Hematopoietic multipotent progenitor cell treated with erythropoietin and hydrocortisone succinate and interleukin-3 and kit ligand, for 6 days (in vitro differentiated cells): ENCODE measurements at places on chromosomes 2 and 18.

DNA sequence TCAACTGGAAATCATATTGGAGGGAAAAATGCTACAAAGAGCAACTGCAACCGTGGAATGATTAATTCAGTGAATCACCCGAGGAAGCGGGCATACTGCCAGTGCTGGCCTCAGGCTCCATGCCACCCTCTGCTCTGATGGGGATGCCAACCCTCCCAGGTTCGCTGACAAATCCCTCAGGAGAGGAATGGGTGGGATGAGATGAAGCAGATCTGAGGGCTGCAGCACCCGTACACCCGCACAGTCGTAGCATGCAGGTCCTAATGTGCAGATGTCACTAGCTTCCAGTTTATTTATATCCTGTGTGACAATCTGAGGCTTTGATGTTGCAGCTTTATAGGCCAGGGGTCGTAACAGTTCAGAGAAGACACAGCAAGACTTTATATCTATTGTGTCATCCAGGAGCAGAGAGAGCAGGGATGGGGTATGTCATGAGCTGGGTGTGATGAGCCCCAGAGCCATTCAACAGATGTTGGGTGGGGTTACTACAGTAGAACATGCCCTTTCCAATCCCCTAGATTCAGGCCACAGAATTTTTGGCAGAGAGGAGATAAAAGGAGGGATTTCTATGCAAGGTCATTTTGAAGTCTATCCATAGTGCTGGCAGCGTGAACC lies 44.6 kb downstream of the DPP4 start:
- DNase-seq = no peak

DNA sequence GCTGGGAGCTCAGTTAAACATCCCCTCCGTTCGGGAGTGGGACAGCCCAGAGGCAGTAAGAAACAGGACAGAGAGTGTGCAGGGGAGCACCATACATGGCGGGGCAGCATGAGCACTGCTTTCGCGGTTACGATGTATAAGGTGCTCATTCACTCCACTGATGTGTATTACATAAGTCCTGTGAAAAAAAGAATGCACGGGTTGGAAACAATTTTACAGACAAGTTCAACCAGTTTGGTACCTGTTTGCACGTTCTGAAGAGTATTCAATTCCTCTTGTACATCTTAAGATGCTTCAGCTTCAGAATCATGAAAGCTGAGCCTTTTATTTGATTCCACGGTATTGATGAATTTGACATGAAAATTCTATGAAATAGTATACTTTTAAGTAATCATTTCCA lies 97.8 kb upstream of the NETO1 start:
- no peak for DNase-seq

DNA sequence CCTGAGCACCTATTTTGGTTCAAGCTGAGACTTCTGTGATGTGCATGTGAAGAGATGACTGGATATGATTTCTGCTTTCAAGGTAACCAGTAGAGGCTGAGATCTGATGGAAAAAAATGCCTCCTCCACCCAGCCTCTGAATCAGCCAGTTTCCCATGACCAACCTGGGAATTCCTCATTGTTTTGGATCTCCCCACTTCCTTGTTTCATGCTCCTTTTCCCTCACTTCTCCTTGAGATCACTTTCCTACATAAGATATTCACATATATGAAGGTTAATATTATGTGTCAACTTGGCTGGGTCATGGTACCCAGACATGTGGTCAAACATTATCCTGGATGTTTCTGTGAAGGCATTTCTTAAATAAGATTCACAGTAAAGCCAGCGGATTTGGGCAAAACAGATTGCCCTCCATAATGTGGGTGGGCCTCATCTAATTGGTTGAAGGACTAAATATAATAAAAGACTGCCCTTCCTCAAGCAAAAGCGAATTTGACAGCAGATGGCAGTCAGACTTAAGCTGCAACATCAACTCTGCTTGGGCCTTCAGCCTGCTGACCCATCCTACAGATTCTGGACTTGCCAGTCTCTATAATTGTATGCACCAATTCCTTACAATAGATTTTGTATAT lies 379.4 kb downstream of the TNS1 start:
- DNase-seq = no peak

GRCh38 chr2:18971628-18972027 lies 382.3 kb upstream of the NT5C1B start:
- DNase-seq = no peak

DNA sequence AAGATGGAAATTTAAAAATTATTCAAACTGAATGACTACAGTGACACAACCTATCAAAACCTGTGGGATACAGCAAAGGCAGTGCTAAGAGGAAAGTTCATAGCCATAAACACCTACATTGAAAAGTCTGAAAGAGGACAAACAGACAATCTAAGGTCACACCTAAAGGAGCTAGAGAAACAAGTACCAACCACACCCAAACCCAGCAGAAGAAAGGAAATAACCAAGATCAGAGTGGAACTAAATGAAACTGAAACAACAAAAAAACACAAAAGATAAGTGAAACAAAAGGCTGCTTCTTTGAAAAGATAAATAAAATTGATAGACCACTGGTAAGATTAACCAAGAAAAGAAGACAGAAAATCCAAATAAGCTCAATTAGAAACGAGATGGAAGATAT lies 247.2 kb upstream of the ZNF804A start:
- DNase-seq = no peak

DNA sequence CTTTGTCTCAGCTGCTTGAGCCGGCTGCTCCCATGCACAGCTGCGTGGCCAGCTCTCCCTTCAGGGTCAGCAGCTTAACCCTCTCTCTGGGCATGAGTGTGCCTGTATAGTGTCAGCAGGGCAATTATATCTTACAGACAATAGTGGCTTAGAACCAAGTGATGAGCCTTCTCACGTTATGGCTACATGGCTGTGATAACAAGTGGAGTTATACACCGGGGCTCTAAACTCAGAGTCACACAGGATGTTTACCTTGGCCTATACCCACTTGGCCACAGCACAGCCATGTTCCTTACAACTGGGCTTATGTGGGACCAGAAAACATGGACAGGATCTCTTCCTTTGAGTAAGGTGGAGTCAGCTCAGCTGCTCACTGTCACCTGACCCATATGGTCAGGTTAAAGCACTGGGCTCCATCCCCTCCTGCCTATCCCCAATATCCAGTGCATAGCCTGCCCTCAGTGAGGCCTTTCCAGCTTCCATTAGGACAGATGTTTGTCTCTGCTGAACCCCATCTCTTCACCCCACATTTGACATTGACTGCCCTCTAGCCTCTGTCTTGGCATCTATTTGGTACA lies 294.2 kb upstream of the NCKAP5 start:
- DNase-seq = no peak

DNA sequence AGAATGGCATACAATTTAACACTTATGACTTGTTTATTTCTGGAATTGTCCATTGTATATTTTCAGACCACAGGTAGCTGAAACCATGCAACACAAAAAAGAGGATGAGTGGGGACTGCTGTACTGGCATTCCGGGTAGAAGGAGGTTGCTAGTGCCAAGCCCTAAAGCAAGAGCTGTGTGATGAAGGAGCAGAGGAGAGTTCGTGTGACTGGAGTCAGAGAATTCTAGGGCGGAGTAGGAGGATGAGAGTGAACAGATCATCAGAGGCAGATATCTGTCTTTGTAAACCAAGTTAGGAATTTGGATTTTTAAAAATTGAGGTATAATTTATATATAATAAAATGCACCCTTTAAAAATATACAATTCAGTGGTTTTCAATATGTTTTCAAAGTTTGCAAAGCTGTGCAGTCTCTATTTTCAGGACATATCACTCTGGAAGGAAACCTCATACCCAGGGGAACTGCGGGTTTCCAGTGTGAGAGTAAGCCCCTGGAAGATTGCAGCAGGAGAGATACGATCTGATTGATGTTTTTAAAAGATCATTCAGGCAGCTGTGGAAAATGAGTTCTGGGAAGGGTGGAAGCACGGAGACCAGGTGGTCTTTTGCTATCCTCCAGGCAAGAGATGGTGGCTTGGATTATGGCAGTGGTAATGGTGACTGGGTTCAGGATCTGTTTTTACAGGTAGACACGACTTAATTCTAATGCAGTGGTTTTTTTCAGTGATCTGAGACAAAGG lies 36.4 kb downstream of the TAF1B start:
- no peak for DNase-seq

DNA sequence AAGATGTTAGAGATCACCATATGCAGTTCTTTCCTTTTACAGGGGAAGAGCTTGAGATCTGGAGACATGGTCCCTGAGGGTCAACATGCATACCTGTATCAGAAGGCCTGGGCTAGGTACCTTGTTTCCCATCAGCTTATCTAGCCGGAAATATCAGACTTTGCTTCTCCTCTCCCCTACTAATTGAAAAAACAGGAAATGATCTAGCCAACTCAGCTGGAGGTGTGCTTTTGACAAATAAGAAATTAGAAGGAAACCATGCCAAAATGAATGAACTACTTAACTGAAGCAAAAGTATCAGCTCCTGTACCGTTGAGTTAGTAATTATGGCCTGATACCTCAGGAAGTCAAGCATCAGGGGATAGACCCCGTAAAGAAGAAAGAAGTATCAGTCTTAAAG lies 20.4 kb downstream of the PKP4 start:
- DNase-seq = no peak
